ENCODE measurements at places on chromosomes 1 and 21. TPM values are rescaled to one million over a fixed set of nuclear protein-coding genes. Genes with fewer than 3 reads are reported as not detected.

PTPRF gene
- polyA plus RNA-seq: 149 TPM

LENEP gene
- polyA plus RNA-seq: 0.46 TPM

IVL gene
- not detected for polyA plus RNA-seq

C1orf94 gene
- polyA plus RNA-seq: not detected

- no peak for DNase-seq
Measured at GRCh38 chr1:173258479-173259264, 51.5 kb upstream of the TNFSF4 start.

- DNase-seq: no peak
Measured at GRCh38 chr1:17558954-17559614, 19.6 kb downstream of the ARHGEF10L start.

DNA sequence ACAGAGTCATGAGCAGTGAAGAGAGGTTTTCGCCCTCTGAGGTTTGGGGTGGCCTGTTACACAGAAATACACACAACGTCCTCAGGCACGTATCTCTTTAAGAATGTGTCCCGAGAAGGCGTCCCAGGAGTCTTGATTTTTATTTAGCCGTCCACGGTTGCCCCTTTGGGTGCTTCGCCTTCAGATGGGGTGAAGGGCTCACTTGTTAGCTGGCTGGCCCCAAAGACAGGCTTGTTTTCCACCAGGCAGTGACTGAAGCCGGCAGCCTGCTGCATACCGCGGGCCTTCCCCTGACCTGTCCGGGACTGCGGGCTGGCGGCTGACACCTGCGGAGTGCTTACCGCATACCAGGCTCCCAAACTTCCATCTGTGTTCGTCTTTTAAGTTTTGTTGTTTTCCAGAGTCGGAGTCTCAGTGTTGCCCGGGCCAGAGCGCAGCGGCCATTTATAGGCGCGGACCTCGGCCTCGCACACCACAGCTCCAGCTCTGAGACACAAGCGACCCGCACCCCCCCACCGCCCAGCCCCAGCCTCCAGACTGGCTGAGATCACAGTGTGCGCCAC is 1.6 kb upstream of the ADARB1 start:
- DNase-seq: no peak

- DNase-seq: no peak
Measured at GRCh38 chr1:18448889-18449288, 31.8 kb upstream of the KLHDC7A start.

GRCh38 chr1:32863218-32863880 is 7.4 kb downstream of the FNDC5 start:
- DNase-seq: no peak

- DNase-seq: no peak
Measured at GRCh38 chr1:235024711-235025421, 103.8 kb downstream of the TOMM20 start.

DNA sequence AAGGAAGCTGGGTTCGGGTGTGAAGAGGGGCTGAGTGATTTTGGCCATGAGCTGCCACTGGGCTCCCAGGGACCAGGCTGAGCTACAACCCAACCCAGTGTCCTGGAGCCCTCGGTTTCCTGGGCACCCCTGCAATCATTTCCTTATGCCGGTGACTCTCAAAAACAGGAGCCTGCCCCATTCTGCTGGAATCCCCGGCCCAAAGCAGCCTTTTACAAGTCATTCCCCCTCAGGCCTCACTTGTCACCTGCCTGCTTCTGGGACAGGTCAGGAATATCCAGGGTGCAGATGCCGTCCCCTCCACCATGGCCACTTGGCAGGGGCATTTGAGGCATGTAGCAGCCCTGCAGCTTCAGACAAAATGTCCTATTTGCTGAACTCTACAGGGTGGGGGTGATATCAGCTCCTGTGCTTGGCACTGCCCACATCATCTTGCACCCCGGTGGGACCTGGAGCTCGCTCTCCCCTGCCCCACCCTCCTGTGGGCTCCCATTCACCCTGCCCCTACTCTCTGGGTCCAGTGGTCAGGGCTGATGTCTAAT is 30.0 kb downstream of the CDK18 start:
- no peak for DNase-seq

GRCh38 chr1:115074839-115075534 is 14.3 kb downstream of the TSPAN2 start:
- DNase-seq: no peak

DNA sequence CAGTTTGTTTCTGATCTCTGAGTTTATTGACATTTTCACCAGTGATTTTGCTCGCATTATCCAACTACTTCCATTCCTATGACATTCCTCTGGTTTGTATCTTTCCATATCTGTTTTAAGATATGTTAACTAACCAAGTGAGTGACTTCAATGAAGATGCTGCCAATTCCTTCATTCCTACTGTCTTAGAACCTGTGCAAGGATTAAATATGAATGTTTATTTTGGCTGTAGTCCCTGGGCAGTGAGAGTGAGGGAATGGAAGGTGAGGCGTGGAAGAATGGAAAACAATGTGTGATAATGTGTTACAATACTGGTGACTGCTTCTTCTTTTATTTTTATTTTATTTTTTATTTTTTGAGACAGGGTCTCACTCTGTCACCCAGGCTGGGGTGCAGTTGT is 183.0 kb downstream of the SDCCAG8 start:
- DNase-seq: no peak

- no peak for DNase-seq
Measured at GRCh38 chr1:58409890-58410289, 136.6 kb downstream of the OMA1 start.

DNA sequence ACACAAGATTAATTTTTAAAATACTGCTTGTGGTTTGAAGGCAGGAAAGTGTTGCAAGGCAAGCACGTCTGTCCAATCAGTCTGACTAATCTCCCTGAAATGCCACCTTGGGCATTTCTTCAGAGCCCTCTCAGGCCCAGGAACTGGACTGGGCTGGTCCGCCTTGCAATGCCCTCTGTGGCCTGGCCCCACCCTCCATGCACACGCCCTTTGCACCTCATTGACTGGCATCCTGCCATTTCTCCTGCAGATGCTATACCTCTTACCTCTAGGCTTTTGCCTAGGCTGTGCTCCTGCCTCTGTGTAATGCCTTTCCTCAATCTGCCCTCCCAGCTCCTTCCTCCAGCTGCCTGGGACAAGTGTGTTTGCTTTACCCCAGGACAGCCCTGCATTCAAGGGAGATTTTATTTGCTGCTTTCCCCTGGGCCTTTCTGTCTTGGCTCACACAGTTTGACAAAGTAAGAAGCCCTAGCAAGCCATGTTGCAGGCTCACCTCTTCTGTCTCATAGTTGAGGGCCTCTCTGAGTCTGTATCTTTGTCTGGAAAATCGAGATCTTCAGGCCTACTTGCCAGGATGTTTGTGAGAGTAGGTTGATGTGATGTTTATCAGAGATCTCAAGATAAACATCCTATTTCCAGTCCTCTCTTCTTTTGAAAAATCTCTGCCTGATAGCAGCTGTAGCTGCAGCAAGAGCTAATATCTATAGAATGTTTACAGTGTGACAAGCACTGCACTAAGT is 149.2 kb upstream of the JUN start:
- DNase-seq: no peak

- no peak for DNase-seq
Measured at GRCh38 chr21:35127026-35127425, 77.9 kb upstream of the RUNX1 start.

DNA sequence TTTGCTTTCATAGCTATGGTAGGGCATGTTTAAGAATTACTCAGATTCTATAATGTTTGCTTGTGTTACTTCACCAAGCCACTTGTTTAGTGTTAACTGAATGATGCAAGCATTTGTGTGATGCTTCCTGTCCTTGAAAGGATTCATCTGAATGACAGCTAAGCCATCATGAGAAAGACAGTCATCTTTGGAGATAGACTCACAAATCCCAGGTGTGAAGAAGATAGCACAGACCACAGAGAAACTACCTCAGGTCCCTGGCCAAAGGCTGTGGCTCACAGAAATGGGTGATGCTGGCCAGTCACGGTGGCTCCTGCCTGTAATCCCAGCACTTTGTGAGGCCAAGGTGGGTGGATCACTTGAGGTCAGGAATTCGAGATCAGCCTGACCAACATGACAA is 321.4 kb downstream of the DPYD start:
- no peak for DNase-seq

GRCh38 chr1:178609015-178609414 is 96.1 kb downstream of the TEX35 start:
- peak; percentile 36 for DNase-seq

GRCh38 chr1:25516686-25517085 is 26.7 kb upstream of the LDLRAP1 start:
- no peak for DNase-seq

DNA sequence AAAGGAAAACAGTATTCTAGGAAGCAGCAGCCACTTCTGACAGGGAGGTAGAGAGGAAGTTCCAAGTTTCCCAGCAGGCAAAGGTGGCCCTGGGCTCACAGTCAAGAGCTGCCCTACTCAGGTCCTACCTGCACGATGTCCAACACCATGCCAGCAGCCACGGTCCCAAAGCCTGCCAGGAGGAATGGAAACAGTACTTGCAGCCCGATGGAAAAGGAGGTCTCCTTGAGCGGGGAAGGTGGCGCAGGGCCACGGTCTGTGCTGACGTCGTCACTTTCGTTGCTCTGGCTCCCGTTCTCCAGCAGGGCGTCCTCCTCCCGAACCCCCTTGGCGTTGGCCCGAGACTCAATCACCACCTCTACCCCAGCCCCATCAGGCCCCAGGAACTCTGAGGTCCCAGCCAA is 3.1 kb downstream of the SLC41A1 start:
- no peak for DNase-seq

Measured in right lung (tissue), 10 donors.